ENCODE measurements at places on chromosomes 12 and 14.

DNA sequence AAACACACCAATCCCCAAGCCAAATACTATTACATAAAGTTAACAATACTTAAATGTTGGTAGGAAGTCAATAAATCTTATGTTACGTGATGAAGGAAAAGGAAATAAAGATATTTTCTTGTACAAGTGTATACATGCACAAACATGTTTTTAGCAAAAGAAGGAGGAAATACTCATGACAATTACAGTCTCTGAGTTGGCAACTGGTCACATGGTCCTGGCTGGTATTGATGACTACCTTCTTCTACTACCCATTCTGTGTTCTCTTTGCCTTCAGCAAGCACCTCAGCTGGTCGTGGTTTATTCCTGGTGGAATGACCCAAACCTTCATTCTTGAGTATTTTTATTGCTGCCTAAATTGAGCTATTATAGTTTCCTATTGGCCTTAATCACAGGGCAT, 84.8 kb downstream of the PLBD1 start:
- DNase-seq: no peak

GRCh38 chr12:46664761-46665287, 161.0 kb downstream of the SLC38A4 start:
- no peak for DNase-seq

GRCh38 chr12:22610131-22610530, 14.8 kb upstream of the ETNK1 start:
- no peak for DNase-seq

GRCh38 chr12:109302358-109302757, 6.7 kb downstream of the FOXN4 start:
- no peak for DNase-seq

DNA sequence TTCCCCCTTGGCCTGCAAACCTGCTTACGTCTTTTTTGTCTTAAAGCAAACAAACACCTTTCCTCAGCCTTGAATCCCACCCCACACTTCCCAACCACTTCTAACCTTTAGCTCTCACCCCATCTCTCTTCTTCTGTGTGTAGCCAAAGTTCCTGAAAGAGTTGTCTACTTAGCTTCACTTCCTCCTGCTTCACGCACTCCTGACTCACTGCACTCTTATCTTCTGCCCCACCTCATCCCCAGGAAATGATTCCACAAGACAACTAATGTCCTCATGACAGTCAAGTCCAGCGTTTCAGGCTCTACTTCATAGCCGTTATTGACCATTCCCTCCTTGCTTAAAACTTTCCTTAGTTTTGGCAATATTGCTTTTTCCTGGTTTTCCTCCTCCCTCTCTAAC, 22.4 kb downstream of the EIF2B2 start:
- no peak for DNase-seq

DNA sequence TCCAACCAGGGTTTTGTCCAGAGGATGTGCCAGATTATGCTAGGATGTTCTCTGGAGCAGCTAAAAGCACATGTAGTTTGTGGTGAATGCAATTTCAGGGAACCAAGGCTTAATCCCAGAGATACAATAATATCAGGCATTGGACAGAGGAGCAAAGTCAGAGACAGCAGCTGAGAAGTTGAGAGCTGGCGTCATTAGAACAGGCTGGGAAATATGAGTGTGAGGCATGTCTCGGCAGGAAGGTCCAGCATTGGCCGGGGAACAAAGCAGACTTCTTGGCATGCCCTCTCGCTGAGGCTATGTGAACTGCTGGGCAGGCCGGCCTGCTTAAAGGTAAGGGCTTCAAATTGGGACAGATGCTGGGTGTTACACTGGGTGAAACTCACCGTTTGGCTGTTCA, 125.4 kb downstream of the CAND1 start:
- no peak for DNase-seq

GRCh38 chr14:93759719-93760307, 28.5 kb downstream of the PRIMA1 start:
- peak; percentile 53 for DNase-seq

DNA sequence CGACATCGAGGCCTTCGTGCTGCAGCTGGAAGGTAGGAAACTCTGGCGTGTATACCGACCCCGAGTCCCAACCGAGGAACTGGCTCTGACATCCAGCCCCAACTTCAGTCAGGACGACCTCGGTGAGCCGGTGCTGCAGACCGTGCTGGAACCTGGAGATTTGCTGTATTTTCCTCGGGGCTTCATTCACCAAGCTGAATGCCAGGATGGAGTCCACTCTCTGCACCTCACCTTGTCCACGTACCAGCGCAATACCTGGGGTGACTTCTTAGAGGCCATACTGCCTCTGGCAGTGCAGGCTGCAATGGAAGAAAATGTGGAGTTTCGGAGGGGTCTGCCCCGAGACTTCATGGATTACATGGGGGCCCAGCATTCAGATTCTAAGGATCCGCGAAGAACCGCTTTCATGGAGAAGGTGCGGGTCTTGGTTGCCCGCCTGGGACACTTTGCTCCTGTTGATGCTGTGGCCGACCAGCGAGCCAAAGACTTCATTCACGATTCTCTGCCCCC, 1.4 kb downstream of the RIOX1 start:
- no peak for DNase-seq

DNA sequence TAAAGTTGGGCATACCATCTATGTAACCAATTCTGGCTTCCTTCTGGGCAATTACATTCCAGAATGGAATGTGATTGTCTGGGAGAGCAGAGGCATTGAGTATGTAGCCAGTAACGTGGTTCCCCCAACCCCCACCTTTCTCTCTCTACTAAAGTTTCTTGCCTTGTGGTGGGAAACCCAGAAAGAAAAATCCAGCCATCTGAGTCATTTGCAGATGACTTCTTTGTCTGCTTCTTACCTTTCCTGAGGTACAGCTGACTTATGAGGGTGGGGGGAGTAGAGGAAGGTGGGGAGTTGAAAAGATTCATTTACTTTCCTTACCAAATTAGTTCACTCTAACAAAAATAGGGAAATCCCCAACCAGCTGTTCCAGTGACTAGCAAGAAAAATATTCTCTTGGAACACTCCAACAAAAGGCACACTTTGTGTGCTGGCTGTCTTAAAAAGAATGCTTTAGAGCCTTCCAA, 112.1 kb upstream of the FRMD6 start:
- DNase-seq: no peak

DNA sequence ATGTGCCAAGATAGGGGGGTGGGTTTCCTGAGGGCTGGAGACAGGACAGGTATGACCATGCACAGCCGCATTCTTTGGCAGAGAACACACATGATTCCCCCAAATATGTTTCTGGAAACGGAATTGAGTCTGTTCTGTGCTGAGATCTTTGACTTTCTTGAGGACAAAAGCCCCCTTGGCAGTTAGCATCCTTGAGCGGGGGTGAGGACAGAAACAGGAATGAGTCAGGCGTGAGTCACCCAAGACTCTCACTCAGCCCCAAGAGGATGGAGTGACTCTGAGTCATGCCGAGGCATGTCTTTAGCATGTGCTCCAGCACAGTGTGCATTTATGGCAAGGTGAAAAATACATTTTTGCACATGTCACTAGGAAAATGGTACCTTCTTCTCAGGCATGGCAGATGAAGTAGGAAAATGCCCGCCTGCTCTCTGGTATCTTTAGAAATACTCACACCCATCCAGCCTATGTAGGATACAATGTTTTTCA, 52.1 kb downstream of the DAD1 start:
- peak; percentile 3 for DNase-seq

DNA sequence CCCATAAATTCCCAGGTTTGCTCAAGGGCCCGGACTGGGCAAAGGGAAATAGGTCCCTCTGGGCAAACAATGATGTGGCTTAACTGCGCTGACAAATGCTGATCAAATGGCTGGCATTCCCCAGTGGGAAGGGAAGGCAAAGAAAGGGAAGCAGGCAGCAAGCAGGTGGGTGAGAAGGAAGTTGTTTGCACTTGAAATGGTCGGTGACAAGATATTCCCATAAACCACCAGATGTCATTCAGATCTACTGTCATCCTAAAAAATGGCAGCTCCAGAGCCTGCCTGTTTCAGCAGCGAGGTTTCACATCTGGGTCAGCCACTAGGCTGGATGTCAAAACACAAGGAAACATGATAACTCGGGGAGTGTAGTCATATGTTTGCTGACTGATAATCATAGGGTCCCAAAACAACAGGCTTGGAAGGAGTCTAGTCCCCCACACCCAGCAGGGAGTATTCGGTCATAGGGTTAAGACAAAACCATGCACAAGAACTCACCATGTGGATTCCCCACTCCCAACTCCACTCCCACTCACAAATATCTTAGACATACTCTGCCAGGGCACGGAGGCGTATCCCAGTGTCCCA, 37.9 kb upstream of the MDM1 start:
- DNase-seq: no peak

DNA sequence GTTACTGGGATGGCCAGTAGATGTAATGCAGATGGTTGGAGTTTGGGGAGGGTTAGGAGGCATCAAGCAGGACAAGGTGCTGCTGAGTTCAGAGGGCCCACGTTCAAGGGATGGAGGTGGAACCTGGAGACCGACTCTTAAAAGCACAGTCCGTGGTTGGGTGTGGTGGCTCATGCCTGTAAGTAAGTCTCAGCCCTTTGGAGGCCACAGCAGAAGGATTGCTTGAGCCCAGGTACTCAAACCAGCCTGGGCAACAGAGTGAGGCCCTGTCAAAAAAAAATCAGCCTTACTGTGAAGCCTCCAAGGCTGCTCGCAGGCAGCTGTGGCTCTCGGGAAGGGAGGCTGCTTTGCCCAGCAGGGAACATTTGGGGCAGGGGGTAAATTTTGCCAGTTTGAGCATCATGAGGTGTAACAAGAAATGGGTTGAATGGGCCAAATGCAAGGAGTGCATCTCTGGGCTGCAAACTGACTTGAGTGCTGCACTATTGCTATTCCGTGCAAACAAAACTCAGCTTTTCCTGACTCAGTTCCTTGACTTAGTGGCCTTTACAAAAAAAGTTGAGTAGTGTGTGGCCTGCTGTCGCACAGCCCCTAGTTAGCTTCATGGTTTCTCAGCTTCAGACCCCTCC, 55.0 kb downstream of the ANAPC7 start:
- no peak for DNase-seq

DNA sequence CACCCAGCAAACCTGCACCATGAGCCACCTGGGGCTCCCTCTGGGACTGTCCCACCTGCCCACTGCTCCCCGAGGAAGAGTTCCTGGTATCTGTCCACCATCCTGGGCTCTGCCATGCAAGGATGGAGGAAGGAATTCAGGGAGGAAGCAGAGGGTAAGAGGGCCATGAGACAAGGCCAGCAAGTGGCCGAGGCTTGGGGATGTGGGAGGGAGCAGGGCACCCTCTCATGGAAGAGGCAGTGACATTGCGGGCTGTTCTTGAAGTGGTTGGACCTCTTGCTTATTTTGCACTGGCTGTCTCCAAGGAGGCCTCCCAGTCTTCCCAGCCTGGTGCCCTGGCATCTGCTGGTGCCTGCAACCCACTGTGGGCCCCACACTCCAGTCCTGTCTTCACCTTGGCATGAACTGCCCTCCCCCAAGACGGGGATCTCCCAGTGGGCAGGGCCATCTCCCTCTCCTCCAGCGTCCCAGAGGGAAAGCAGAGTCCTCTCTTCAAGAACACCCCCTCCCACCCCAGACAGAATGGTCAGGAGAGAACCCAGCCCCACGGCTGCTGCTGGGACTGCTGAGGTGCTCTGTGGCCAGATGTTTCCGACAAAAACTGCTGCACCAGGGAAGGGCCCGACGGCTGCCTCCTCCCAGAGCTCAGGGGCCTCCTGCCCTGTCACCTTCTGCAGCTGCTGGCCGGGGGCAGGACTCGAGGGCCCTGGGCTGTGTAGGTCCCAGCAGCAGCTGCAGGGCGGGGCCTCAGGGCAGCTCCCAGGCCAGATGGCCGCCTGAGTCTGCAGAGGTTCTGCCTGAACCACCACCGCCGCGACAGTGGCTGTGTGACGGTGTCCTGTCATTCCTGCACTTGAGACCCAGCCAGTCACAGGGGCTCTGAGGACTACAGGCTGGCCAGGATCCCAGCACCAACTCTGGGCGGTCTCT, 1.8 kb upstream of the AKT1 start:
- no peak for DNase-seq

GRCh38 chr12:43762596-43762995, 3.8 kb downstream of the IRAK4 start:
- no peak for DNase-seq

DNA sequence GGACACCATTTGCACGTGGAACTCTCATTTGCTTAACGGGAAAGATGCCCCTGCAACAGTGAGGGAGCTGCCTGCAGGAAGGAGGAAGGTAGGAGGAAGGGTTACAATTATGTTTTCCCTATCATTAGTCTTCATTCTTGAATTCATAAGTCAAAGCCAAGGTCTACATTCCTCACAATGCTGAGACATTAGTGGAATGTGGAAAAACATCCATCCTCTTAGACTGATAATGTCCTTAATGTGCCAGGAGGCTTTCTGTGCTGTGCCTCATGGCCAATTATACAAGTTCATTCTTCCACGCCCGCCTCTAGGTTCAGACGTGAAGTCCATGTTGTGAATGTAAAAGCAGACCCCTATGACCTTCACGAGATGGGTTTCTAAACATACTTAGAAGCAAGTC, 1212.4 kb upstream of the TMEM132C start:
- no peak for DNase-seq

DNA sequence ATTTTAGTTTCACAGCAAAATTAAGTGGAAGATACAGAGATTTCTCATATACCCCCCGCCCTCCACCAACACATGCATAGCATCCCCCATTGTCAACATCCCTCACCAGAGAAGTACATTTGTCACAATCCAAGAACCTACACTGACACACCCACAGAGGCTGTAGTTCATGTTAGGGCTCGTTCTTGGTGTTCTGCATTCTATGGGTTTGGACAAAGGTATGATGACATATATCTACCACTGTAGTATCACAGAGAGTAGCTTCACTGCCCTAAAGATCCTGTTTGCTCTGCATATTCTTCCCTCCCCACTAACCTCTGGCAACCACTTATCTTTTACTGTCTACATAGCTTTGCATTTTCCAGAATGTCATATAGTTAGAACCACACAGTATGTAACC, 444.6 kb upstream of the DCN start:
- no peak for DNase-seq

DNA sequence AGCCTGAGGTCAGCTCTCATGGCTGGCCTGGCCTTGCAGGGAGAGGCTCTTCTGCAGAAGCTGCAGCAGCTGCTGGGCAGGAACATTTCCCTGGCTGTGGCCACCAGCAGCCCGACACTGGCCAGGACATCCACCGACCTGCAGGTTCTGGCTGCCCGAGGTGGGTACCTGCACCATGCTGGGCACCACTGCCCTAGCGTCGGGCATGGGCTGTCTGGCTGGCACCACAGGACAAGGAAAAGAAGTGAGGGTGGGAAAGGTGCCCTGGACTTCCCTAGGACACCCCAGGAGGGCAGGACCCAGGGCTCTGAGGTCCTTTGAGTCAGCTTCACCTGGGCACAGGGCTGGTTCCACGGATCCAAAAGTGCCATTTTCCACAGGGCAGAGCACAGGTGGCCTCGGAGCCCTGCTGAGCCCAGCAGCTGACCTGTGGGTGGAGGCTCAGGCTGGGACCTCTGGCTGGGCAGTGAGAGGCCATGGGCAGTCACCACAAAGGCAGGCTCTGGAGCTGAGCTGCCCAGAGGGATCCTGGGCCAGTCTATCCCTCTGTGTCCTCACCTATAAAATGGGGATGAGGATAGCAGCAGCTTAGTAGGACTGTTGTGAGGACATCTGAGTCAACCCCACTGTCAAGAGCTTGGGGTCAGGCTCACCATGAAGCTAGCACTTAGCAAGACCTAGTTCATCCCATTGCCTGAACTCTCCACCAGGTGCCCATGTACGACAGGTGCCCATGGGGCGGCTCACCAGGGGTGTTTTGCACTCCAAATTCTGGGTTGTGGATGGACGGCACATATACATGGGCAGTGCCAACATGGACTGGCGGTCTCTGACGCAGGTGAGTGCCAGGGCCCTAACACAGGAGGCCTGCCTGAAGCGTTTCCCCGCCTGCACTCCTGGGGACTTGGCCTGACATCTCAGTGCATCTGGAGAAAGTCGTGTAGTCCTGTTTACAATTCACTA, 4.9 kb downstream of the PLD4 start:
- DNase-seq: no peak

GRCh38 chr12:53824001-53824712, 72.4 kb upstream of the CISTR start:
- DNase-seq: no peak

Data from C1 segment of cervical spinal cord (tissue), 14 donors.